ENCODE measurements at places on chromosomes 12 and 14.

- DNase-seq, result no peak
Observed at GRCh38 chr12:116226026-116226425, 51.5 kb downstream of the MED13L start.

DNA sequence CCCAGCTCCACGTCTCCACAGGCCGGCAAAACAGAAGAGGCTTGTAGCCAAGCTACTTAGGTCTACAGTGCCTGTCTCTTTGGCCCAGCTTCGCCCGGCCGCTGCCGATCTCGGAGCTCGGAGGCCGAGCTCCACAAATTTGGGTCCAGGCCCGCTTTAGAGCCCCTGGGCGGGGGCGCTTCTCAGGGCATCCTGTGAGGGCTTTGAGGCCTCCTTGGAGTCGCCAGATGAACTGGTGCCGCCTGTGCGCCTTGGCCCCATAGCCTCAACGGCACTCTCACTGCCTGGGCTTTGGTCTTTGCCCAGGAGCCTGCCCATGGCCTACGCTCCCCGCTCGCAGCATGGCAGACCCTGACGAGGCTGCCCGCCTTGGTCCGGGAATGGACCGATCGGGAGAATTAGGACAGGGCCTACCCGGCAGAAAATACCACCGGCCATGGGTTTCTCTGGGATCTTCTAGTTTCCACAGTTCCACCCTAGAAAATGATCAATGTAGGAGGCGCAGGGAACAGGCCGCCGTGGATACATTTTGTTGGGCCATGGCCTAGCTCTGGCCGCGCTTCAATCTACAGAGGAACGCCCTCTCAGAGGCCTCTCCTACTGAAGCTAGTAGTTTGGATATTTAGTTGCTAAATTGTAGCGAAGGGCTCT is 953 bp upstream of the NKX2-8 start:
- DNase-seq, result no peak

DNA sequence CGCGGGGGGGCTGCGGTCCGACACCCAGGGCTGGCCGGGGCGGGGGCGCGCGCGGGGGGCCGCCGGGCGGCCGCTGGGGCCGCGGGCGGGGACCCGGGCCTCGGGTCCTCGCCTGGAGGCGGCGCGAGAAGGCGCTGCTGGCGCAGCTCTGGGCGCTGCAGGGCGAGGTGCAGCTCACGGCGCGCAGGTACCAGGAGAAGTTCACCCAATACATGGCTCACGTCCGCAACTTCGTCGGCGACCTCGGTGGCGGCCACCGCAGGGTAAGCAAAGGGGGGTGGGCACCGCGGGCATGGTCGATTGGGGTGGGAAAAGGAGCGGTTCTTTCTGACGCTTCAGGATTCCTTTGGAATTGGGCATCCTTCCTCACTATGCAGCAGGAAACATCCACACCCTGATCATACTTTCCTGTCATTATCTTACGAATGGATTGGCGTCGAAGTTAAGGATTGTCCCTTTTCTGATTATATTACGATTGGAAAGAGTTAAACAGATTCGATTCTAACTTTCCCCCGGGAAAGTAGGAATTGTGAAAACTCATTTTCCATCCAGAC is 798 bp downstream of the PDZRN4 start:
- DNase-seq, result no peak

DNA sequence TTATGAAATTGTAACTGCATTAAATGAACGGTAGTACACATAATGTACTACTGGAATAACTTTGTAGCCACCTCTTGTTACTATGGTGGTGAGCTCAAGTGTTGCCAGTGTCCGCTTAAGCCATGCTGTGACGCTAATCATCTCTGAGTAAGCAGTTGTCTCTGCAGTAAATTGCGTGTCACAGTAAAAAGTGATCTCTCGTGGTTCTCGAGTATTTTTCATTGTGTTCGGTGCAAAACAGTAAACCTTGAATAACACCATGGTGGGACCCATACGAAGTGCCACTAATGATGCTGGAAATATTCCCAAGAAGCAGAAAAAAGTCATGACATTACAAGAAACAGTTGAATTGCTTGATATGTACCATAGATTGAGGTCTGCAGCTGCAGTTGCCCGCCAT is 524.8 kb downstream of the SOX5 start:
- DNase-seq, result no peak

DNA sequence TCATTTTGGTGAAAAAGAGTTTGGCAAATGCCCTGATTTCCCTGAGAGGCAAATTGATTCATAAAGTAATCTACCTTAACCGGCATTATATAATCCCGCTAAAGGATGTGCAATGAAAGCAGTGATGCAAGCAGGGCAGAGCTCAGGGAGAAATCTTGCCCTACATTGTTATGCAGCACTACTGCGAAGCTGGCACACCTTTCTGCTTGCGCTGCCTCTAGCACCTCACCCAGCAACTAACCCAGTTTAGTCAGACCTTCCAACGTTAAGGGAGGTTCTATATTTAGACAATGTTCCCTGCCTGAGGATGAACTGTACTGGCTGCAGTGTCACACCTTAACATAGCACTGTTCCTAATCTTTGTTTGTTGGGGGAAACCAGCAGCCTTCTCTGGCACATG is 60.8 kb upstream of the CCDC196 start:
- no peak for DNase-seq

GRCh38 chr12:54195737-54196347 is 7.1 kb upstream of the SMUG1 start:
- DNase-seq, result no peak

DNA sequence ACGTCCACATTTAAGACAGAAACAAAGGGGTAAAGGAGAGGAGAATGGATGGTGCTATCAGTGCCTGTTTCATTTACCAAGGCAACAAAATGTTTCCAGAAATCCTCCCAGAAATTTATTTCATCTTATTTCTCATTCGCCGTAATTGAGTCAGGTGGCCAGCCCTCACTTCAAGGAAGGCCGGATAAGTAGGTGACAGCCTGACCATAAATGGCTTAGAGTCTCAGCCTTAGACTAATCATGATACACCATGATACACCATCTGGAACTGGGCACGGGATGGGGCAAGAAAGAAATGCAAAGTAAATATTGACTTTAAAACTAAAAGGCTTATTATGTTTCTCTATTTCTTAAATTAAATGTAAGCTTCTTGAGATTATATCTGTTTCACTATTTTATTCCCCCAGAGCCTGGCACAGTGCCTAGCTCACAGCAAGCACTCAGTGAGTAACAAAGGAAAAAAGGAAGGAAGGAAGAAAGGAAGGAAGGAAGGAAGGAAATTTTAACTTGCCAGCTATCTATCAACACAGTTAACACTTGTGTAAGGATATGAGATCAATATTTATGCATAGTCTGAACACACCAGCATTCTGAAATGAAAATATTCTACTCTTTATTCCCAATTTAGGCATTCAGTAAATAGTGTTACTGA is 106.1 kb upstream of the FSCB start:
- DNase-seq, result no peak

DNA sequence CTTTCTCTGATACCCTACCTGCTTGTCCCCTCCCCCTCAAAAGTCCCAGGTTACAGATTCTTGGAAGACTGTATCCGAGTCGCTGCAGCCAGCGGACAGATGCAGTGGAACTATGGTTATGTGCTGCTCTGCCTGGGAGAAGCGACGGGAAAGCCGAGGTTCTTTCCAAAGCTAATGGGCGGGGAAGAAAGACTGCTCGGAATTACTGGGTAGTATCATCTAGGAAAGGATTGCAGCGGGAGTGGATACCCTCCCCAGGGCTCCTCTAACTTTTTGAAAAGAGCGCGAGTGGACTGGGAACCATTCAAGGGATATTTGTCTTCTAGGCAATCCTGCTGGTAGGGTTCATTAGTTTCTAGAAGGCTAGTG is 1.4 kb downstream of the PTHLH start:
- no peak for DNase-seq

DNA sequence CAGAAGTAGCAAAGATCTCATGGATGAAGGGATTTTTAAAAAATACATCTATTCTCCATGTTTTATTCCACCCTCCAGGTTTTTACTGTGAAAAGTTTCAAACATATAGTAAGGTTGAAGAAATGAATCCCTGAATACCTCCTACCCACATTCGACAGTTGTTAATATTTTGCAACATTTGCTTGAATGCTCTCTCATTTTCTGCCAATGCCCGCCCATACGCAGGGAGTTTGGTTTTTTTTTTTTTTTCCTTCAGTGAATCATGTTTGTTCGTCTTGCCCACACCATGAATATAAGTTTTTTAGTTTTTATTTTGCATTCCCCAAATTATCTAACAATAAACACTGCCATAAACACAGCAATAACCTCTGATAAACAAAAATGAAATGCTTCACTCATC is 82.9 kb downstream of the MAP1LC3B2 start:
- no peak for DNase-seq

- no peak for DNase-seq
Observed at GRCh38 chr12:26276709-26277108, 81.3 kb downstream of the SSPN start.

- no peak for DNase-seq
Observed at GRCh38 chr12:11650286-11651281, 1.1 kb downstream of the ETV6 start.

- DNase-seq, result no peak
Observed at GRCh38 chr12:30911207-30911606, 15.3 kb upstream of the TSPAN11 start.

DNA sequence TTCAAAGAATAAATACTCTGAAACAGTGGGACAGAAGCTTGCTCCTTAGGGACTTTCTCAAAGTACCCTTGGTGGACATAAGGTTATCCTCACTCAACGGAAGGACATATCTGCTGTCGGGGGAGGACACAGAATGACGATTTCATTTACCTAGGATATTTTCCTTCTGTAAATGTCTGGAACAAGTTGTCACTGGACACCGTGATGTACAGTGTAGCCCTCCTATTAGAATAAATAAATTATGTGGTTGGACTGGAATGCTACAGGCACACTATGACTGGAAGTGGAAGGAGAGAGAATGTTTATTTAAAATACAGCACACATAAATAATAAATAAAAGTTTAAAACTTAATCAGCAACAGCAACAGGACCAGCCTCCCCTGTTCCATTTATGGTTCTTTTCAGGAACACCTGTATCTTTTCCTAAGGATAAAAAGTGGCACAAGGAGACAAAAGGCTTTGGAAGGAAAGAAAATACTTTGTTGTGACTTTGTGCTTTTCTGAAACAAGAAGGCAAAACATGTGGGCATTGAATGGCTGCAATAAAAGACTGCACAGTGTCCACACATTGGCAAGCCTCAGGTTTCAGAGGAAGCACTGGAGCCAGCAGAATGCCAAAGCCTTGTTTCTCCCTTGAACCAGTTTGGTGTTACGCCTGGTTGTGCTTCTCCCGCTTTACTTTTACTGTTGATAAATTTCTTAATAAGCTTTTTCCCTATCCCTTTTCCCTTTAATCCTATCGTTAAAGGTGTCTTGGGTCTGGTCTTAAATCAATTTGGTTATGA is 36.8 kb downstream of the FGD4 start:
- DNase-seq, result no peak

- DNase-seq, result no peak
Observed at GRCh38 chr14:35405304-35405996, 901 bp upstream of the NFKBIA start.

DNA sequence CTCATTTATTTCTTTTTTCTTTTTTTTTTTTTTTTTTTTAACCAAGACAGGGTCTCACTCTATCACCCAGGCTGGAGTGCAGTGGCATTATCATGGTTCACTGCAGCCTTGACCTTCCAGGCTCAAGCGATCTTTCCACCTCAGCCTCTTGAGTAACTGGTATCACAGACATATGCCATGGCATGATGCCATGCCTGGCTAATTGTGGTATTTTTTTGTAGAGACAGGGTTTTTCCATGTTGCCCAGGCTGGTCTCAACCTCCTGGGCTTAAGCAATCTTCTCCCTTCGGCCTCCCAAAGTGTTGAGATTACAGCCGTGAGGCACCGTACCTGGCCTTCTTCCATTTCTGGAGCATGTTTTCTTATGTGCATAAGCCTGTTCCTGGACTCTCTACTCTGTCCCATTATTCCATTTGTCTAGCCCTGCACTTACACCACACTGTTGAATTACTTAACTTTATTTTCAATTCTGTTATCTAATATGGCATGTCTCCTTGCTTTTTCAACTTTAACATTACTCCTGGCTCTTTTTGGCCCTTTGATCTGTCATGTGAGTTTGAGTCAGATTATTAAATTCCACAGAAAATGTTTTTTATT is 47.9 kb upstream of the PTGDR start:
- DNase-seq, result no peak

DNA sequence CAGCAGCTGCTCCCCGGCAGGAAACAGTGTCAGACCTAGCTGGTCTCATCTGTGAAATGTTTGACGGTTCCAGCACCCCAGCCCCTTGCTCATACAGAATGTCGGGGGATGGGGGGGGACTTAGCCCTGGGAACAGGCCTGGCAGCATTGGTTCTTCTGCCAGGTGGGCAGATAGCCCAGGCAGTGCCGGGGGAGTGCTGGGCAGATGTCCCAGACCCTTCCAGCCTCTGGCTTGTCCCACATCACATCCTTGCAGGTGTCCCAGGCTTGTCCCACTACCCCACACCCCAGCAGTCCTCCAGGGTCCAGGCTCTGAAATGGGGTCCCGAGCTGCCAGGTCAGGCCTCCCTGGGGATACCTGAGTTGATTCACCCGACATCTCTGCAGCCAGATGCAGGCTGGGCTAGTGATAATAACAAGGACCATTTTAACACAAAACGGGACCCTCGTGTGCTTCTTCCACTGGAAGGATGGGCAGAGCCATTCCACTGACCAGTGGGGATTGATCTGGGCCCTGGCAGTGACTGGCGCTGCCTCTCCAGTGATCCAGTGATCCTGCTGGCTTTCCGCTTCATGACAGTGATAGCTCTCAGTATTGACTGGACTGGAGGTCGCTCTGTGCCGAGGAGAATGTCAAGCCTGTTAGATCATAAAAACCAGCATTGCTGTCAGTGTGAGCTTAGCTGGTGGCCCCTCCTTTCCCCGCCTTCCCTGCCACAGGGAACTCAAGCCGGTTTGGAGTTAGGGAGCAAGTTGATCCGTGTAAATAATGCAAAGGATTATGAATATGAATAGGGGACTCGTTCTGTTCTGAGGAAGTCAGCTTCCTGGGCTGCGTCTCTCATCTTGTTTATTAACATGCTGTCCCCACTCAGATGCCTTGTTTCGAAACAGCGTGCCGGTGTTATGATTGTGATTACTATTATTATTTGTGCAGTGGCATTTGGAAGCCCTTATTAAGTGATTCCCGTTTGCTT is 180.6 kb downstream of the AACS start:
- no peak for DNase-seq

GRCh38 chr12:126974779-126975178 is 1292.2 kb upstream of the TMEM132C start:
- DNase-seq, result no peak

DNA sequence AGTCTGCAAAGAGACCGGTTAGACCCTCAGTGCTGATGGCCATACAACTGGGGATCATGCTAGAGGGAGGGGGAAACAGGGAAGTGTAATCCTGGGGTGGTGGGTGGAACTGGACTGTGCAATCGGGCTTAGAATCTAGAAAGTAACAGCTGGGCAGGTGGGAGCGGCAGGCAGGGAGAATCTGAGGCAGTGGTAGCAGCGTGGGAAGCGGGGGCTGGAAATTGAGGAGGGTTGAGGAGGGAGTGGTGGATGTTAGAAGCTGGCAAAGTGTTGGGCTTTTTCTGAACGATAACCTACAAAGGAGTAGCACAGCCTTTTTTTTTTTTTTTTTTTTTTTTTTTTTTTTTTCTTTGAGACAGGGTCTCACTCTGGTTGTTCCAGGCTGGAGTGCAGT is 3.1 kb upstream of the IGFBP6 start:
- DNase-seq, result no peak
